ENCODE measurements at places on chromosomes 1 and 21. TPM values are rescaled to one million over a fixed set of nuclear protein-coding genes. Genes with fewer than 3 reads are reported as not detected.

COP1 gene
- 28.2 TPM for polyA plus RNA-seq

LCE1D gene
- polyA plus RNA-seq = not detected

MYOG gene
- not detected for polyA plus RNA-seq

ALX3 gene
- polyA plus RNA-seq = 0.15 TPM

VASH2 gene
- 1.9 TPM for polyA plus RNA-seq

RAB3GAP2 gene
- polyA plus RNA-seq = 9.8 TPM

CEPT1 gene
- 20.4 TPM for polyA plus RNA-seq

ATP6V1G3 gene
- polyA plus RNA-seq = not detected

CHAF1B gene
- 1.3 TPM for polyA plus RNA-seq

OR2T11 gene
- not detected for polyA plus RNA-seq

TRIM63 gene
- polyA plus RNA-seq = 10.2 TPM

AGRN gene
- 38.7 TPM for polyA plus RNA-seq

USP1 gene
- polyA plus RNA-seq = 19.6 TPM

SLC9C2 gene
- not detected for polyA plus RNA-seq

SHISA4 gene
- polyA plus RNA-seq = 32.7 TPM

CRP gene
- polyA plus RNA-seq = 7.2 TPM

Measured in urinary bladder (tissue), 4 donors.